Hematopoietic multipotent progenitor cell treated with erythropoietin and hydrocortisone succinate and interleukin-3 and kit ligand, for 15 days (in vitro differentiated cells): ENCODE measurements at places on chromosomes 11 and 22.

DNA sequence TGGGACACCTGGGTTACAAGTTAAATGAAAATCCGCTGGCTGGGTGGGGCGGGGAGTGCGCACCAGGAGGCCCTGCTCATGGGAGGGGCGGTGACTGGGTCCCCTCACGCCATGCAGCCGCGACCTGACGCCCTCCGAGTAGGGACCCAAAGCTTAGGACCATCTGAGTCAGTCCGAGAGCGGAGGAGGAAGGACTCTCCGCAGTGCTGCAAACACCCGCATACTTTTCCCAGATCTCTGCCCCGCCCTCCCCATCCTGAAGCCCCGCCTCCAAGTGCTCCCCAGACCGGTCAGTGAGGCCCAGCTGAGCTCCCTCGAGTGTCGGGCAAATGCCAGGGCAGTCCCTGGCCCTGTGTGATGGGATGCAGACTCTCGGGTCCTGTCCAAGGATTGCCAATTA, 6.6 kb upstream of the FLI1 start:
- DNase-seq, result no peak

DNA sequence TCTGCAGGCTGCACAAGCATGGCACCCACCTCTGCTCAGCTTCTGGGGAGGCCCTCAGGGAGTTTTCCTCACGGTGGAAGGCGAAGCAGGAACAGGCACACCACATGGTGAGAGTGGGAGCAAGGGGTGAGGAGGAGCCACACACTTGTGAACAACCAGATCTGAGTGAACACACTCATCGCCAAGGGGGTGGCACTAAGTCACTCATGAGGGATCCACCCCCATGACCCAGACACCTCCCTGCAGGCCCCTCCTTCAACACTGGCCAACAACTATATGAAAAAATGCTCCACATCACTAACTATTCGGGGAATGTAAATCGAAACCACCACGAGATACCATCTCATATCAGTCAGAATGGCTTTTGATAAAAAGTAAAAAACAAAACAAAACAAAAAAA, 722 bp upstream of the KRTAP5-2 start:
- no peak for DNase-seq

DNA sequence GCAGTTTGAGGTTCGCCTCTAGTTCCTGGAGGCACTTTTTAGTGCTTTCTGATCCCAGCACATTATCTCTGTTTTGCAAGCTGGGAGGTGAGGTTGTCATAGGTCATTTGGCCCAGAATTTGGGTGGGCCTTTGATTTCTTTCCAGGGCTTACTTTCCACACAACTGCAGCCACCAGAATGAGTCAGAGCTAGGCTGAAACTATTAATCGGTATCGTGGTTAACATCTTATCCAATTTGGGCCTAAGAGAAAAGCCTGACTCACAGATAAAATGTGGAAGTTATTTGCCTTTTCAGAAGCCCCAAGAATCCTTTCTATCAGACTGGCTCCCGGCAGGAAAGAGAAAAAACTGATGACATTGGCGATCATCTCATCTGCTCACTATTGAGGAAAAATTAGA, 166.4 kb downstream of the KIRREL3 start:
- no peak for DNase-seq

DNA sequence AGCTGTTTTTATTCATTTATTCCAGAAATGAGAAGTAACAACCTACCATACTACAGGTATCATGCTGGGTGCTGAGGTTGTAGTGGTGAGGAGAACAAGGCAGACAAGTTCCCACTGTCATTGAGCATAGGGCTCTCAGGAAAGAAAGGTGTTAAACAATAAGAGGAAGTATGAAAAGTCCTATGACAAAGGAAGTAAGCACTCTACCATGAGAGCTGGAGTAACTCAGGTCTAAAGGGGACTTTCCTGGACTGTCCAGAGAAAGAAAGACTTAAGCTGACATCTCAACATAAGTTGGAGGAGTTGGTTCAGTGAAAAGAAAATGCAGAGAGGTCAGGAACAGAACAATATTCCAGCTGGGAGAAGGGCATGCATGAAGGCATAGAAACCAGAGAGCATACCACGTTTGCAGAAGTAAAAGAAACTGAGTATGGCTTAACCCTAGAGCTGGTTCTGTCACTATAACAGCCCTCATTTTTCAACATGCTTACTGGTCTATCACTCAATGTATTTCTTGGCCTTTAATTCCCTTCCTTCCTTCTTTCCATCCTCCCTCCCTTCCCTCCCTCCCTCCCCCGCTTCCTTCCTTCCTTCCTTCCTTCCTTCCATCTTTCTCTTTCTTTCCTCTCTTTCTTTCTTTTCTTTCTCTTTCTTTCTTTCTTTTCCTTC, 137.8 kb upstream of the BDNF start:
- DNase-seq, result no peak

DNA sequence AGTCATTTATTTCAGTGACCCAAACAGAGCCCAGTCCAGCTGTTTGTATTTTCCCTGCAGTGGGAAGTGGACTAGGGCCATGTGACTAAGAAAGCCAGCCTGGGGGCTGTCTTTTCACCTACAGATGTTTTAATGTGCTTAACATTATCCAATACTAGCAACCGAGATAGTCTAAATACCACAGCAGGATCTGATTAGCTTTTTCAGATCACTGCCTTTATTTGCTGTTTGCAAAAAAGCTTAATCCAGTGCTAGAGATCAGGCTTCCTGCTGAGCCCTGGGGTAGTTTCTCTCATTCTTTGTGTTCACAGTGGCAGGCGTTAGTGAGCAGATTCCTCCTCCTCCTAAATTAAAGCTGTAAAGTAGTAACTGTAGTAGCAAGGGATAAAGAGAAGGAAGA, 35.0 kb downstream of the ZC3H12C start:
- no peak for DNase-seq

DNA sequence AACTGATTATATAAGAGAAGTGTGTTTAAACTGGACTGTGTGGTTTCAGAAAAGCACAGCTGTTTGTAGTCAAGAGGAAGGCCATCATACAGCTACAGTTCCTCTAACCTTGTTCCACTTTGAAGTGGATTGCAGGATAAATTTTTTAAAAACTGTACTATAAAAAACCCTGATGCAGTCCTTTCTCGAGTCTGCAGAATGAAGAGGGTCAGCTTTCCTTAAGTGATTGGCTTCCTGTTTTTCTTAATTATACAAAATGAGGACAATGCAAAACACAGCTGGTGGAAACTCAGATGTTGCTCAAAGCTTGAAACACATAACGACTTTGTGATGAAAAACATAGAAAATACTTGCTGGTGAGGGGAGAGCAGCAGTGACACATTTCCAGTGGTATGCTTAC, 1060.5 kb downstream of the DLG2 start:
- no peak for DNase-seq

DNA sequence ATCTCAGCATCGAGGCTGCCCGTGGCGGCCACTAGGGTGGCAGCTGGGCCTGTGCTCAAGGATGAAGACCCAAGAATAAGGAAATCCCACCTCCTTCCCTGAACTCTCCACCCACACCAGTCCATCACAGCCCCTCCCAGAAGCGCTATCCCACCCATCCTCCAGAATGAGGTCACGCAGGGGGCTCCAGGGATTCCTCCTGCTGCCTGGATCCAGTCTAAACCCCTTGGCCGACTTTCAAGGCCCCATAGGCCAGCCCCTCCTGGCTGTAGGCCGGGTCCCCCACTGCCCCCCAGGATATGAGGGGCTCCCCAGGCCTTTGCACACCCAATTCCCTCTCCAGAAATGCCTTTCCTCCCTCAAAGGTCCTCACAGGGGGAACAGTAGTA, 19.0 kb upstream of the SCGB1A1 start:
- no peak for DNase-seq

DNA sequence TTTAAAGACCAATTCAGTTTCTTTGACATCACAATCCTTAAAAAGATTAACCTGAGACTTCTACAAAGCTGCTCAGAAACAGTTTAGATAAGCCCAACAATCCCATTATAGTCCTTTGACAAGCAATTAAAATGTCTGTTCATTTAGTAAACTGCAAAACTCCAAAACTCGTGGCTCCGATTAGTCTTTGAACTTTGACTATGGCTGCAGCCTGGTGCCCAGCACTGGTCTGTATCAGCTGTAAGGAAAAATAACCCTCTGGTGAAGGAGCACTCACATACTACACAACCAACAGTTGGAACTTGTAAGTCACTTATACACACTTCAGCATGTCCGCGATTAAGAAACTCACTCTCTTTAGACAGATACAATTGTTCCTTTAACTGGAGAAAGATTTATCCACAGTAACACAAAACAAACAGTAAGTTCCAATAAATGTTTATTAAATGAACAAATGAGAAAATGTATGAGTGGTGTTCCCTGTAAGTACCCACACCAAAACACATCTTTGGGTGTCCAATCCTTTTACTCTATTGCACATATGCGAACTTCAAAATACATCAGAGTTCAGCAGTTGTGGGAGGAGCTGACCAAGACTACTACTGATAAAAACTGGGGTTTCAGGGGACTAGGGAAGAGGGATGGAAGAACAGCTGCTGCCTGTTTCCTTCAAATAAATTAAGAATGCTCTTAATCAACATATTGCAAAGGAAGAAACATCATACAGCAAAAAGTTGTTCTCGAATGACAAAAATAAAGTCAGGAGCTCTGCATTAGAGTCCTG, 36.4 kb downstream of the PITPNB start:
- DNase-seq, result no peak

DNA sequence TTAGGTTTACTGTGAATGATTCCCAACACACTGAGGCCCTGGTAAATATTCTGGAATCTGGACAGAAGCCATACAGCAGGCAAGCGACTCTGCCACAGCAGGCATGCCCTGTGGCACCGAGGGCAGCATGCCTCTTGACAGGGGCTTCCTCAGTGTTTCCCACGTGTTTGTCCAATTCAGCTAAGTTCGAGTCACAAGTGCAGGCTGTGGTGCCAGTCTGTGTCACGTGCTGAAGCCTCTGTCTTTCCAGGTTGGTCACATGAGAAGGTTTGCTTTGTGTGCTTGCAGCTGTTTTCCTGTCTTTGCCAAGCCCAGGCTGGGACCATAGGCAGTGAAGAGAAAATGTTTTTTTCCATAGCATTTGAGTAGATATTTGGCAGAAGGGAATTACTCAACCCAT, 2.4 kb upstream of the PPFIBP2 start:
- no peak for DNase-seq

DNA sequence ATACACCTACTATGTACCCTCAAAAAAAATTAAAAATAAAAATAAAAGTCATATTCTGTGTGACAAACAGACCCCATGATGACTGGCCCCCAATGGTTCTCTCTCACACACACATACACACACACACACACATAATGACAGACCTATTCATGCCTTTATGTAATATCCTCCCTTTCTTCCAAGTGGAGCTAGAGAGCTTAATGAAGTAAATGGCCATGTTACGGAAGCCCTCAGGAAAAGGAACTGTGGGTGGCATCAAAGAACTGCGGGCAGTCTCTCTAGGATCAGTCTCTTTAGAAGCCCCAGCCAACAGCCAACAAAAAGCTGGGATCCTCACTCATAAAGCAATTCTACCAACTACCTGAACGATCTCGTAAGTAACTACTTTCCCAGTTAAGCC, 125.5 kb downstream of the SIK3 start:
- DNase-seq, result no peak

GRCh38 chr11:128419012-128419767, 168.2 kb downstream of the ETS1 start:
- DNase-seq, result no peak

- DNase-seq, result no peak
Observed at GRCh38 chr11:72584293-72584938, 89.8 kb downstream of the PDE2A start.

DNA sequence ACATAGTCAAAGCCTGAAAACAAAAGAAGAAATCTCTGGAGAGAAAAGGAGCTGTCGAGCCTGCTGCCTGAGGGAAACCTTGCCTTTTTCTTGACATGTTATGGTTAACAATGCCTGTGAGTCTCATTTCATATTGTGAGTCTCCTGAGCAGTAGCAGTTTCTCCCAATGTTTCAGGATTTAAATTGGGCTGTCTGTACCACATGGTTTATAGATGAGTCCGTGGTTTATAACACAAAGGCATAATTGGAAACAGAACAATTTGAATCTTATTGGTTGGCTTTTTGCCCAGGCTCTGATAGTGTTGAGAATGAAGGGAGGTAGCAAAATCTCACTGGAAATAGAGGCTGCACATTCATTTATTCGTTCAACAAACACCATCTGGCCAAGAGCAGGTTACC, 540.9 kb downstream of the RAB38 start:
- DNase-seq, result no peak

DNA sequence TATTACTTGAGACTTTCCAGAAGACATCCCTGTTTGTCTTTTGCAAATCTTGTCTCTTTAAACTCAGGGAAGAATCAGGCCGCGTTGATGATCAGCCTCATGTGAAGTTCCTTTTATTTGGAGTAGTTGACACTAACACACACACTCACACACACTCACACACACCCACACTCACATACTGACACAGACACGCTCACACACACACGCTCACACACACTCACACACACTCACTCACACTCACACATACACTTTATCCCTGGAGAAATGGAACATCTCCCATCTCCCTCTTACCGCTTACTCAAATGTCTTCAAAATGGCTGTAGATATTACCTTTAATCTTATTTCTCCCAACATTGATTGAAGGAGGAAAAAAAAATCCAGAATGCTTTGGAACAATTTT, 129.0 kb downstream of the PKNOX2 start:
- DNase-seq, result no peak

DNA sequence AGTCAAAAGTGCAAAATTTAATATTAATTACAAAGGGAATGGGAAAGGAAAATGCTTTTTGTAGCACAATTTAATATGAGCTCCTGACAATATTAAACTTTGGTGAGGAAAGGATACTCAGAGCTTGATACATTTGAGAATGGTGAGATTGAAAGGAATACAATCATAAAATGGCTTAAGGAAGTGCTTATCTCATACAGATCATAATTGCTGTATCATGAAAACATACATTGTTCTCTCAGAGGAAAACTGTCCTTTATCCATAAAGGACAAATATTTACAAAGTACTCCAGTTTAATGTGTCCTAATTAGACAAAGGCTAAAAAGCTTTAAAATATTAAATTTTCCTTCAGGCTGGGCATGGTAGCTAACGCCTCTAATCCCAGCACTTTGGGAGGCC, 260.4 kb downstream of the TMEM135 start:
- no peak for DNase-seq

DNA sequence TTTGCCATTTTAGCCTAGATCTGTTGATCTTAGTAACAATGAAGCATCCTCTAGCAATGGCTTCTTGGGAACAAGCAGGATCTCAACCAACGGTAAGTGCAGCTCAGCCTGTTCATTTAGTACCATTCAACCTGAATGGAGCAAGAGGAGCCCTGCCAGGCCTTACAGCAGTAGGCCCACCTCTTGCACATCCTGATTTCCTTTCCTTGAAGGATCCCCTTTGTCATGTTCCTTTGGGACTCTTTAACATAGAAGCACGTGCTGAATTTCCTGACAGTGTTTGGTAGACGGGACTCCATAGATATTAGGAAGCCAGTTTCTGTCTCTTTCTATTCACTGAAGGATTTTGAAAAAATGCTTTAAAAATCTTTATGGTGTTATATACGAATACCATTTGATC, 1.5 kb downstream of the PIWIL4 start:
- DNase-seq, result no peak

- no peak for DNase-seq
Observed at GRCh38 chr22:24977370-24978221, 25.1 kb downstream of the KIAA1671 start.
